Adrenal gland (tissue), 19 donors: ENCODE measurements at places on chromosomes 13 and 19. TPM values are rescaled to one million over a fixed set of nuclear protein-coding genes. Genes with fewer than 3 reads are reported as not detected.

DNA sequence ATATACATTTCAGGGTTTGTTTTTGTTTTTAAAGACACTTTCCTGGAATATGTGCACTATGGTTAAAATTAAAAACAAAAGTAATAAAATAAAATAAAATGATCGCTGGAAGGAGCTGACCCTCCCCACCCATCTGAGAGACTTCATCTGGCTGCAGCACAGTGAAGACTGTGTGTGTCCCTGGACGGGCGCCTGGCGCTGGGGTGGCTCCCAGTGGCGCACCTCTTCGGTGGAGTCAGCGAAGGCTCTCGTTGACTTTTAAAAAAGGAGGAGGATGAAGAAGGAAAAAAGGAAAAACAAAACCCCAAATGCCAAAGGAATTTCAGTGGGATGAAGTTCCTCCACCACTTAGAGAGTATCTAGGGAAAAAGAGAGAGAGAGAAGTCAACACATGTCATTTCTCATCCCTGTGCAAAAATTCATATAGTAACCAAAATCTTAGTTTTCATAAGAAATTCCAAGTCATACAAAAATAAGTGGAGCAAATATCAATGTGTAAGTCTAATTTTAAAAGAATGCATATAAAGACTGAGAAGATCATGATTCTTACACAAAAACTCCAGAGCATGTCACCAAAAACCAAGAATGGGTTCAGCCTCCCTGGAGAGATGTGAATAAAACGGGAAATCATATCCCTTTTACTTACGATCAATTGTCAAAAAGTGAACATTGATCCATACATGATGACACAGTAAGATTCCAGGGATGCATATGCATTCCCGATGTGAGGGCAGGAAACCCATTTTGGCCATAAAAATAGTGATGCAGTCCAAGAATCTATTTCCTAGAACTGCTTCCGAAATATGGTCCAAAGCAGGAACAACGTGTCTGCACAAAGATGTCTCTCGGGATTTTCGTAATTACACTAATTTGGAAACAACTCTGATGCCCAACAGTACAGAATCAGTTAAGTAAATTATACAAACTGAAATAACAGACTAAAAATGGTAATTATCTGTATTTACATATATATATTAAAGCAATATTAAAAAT is 123.8 kb downstream of the STK24 start:
- no peak for DNase-seq

GRCh38 chr13:29279356-29280254 is 315.9 kb downstream of the SLC7A1 start:
- no peak for DNase-seq

DNA sequence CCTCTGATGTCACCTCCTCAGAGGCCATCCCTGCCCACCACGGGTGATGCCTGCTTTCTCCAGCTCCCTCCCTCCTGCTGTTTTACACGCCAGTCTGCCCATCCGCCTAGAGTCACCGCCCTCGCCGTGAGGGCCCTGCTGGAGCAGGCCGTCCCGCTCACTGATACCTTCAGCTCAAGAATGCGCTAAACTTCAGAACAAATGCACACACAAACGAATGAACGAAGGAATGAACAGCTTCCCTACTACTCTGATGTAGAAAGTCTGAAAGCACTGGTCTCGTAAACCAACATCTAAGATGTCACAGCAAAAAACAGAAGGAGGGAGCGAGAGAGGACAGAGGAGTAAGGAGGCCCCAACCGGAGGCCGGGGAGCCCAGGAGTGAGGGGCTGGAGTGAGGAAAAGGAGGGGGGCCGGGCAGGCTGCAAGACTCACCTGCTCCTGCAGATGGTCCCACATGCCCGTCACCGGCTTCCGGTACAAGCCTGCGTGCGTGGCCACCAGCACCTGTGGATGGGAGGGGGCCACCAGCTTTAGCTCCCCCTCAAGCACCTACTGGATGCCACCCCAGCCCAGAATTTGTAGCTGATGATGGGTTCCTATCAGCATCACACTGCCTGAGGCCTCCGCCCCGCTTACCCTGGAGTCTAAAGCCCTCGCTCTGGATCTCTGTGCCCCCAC is 4.0 kb downstream of the PNKP start:
- DNase-seq = no peak

DNA sequence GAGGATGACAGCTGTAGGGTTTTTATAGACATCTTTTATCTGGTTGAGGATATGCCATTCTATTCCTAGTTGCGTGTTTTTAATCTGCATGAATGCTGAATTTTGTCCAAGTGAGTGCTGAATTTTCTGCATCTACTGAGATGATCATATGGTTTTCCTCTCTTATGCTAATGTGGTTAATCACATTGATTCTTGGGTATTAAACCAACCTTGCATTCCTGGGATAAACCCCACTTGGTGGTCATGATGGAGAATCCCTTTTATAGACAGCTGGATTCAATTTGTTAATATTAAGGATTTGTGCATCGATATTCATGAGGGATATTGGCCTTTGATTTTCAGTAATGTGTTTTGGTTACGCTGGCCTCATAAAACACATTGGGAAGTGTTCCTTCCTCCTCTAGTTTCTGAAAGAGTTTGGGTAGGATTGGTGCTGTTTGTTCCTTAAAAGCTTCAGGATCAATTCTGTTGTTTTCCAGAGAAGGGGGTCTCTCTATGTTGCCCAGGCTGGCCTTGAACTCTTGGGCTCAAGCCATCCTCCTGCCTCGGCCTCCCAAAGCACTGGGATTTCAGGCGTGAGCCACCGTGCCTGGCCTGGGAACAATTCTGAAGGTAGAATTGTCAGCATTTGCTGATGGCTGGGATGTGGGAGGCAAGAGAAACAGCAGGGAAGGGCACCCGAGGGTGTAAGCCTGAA is 7.3 kb upstream of the LINGO3 start:
- no peak for DNase-seq

Gene ZNF93
- polyA plus RNA-seq = 2.7 TPM

Gene SBSN
- 0.77 TPM for polyA plus RNA-seq

Gene SHC2
- polyA plus RNA-seq = 196 TPM
